ENCODE measurements at places on chromosomes 6 and 20.

DNA sequence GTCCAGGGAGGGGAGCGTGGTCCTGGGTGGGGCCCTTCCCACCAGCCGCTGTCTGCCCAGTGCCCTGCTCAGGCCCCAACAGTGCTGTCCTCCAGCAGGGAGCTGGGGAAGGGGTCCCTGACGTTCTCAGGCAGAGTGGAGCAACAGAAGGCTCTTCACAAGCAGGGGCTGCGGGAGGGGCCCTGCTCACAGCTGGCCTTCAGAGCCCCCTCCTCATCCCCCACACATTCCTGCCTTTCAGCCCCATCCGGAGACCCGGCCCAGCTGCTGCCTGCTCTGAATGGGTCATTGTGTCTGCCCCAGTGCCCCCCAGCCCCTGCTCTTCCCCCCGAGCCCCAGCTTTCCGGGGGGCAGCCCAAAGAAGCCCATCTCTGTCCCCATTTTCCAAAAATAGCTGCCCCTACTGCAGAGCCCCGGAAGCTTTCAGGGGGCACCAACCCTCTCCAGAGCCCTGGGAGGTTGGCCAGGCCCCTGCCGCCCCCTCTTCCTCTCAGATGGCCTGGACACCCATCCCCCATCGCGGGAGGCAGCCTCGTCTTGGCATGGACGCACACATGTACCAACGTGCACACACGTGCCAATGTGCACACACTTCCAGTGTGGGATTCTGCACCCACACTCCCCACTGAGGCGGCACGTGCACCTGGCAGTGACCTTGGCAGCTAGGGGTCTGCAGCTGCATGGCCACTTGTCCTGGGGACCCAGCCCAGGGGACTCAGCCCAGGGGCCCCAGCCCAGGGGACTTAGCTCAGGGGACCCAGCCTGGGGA is 3.7 kb downstream of the COL20A1 start:
- DNase-seq: no peak

DNA sequence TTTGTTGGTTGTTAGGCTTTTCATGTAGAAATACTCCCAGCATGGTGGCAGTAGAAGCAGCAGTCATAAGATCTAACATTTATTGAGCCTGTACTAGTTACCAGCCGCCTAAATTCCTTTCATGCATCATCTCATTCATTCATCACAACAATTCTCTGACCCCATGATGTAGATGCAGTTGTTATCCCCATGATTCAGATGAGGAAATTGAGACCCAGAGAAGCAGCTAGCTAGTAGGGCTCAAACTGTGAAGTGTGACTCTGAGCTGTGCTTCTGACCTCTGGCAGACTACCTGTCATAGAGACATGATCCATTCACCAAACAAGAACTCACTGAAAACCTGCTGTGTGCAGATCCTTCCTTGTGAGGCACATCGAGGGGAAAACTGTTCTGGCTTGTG is 16.9 kb downstream of the RREB1 start:
- DNase-seq: peak; percentile 27

- DNase-seq: no peak
Measured at GRCh38 chr6:24899136-24899996, 36.4 kb downstream of the RIPOR2 start.

GRCh38 chr20:38731738-38732113 is 7.4 kb downstream of the SLC32A1 start:
- no peak for DNase-seq

DNA sequence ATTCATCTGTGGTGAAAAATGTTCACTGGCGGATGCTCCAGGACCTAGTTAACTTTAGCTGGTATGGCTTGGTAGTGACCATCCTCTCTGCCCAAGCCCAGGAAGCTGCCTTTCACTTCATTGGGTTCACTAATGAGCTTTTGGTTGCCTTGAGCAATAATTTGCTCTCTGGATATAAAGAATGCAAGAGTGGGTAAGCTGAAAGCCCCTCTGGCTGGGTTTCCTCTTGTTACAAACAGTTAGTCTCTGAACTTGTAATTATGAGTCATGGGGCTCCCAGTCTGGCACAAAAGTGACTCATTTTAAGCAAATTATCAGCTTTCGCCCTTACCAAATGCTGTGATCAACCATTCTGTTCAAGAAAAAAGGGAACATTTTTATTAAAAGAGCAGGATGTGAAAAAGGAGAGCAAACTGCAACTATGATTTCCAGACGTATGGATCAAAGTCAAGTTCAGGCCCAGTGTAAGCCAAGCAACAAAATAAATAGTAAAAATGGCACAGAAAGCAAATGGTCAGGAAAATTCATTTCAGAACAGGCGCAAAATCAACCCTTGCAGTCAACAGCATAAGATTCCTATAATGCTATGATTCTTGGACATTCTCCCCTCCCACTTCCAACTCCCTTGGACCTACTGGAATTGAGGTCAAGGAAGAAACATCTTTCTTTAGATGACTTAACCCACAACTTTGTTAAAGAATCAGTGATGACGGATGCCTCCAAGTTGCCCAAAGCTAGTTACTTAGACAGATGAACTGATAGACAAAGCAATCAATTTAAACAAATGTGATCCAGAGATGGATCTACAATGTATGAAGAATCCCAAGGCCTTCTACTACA is 130.0 kb upstream of the KCNK16 start:
- peak; percentile 41 for DNase-seq

GRCh38 chr6:5813625-5814027 is 193.1 kb downstream of the NRN1 start:
- no peak for DNase-seq

DNA sequence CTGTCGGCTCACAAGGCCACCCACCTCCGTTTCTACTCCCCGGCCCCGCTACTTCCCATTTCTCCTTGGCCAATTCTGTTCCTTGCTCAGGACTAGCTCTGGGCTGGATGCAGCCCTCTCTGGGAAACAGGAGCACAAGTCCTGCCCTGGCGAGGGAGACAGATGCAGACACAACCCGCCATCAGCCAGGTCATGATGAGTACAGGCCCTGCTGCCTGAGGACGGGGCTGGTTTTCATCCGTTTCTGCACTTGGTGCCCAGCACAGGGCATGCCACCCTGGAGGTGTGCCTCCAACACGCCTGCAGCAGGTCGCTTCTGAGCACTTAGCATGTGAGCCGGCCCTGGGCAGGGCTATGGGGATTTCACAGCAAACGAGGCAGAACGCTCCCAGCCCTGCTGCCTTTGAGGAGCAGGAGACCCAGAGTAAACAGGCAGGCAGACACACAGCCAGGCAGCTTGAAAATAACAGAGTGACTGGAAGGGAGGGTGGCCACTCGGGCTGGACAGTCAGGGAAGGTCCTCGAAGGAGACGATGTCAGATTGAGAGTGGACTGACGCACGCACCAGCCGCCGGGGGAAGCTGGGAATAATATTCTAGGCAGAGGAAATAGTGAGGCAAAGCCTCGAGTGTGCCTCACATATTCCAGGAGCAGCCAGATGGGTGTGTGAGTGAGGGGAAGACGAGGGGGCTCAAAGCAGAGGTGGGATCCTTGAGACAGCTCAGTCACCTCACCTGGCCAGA is 21.2 kb upstream of the VSTM2L start:
- no peak for DNase-seq

- DNase-seq: no peak
Measured at GRCh38 chr20:34049389-34049788, 55.7 kb downstream of the RALY start.

DNA sequence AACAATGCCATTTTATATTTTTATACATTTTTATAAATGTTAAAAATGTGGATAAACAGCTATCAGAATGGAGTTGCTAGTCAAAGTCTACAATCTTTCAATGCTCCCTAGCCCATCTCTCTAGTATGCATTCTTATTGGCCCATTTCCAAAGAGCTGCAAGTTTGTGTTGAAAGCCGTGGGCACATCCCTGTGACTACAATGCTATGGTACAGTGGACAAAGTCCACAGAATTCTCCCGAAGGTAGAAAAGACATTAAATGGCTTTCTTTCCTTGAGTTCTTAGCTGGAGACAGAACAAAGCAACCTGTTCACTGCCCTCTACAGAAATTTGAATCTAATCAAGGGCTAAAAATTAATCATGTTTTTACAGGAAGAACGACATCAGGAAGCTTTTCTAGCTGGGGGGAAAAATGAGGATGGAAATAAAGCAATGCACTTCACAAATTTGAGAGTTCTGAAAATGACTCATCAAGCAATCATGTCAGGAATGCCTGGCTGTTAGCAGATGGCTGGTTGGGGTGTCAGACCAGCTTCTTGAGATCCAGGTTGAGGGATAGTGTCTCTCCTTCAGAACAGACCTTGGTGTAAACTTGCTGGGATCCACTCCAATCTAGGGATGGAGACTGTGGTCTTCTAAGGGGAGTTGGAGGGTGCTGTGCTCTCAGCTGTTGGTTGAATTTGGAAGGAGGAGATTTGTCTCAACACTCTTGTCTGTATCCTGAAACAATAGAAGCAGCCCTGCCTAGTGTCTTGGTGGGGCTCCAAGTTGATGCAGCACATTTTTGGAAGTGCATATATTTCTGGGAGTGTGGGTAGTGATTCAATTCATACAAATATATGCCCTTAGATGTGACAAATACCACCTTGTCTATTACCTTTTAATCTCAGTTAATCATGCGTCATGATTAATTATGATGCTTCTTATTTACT is 143.4 kb upstream of the PHACTR1 start:
- DNase-seq: peak; percentile 90

GRCh38 chr6:36350681-36351571 is 14.2 kb upstream of the BNIP5 start:
- peak; percentile 89 for DNase-seq

GRCh38 chr6:85975957-85976356 is 333.3 kb upstream of the SYNCRIP start:
- DNase-seq: no peak

- DNase-seq: no peak
Measured at GRCh38 chr6:34389034-34389433, 3.4 kb downstream of the NUDT3 start.

DNA sequence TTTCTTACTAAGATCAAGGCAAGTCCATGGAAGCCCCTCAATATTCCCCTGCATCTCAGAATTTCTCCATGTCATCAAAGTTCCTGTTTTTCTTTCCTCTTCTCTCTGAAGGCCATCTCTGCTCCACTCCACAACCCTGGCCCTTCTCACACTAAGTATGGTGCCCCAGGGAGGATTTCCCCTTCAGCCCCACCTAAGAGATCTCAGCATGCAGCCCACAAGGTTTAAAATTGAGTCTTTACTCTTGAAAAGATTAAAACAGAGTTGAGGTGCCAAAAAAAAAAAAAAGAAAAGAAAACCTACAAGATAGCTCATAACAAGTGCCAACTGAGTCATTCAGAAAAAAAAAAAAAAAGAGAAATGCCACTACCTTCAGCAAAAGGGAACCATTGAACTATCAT is 36.5 kb upstream of the TNFAIP3 start:
- DNase-seq: no peak

DNA sequence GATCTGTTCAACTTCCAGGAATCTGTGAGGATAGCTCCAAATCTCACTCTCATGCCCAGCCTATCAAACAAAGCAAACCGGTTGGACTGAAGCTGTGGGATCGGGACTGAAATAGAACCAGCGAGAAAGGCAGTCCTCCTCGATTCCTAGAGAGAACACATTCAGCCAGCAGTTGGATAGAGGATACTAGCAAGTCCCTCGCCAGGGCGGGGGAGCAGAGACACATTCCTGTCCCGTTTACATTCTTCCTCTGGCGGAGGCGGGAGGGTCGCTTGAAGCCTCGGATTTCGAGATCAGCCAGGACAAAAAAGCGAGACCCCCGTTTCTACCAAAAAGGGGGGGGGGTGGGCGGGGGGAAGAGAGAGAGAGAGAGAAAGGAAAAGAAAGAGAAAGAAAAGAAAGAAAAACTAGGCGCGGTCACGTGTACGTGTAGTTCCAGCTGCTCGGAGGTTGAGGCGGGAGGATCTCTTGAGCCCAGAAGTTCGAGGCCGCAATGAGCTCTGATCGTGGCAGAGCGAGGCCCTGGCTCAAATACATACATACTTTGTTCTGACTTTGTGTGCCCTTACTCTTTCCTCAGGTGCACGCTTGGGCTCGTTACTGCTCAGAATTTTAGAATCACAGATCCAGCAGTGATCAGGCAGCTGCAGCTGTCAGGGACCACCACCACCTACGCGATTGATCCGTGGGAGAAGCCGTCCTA is 19.5 kb downstream of the ZNF311 start:
- peak; percentile 98 for DNase-seq
